ENCODE measurements at places on chromosomes 13 and 19.
A peak's percentile ranks its signal among the peaks of the same experiment; 100 is the strongest.

DNA sequence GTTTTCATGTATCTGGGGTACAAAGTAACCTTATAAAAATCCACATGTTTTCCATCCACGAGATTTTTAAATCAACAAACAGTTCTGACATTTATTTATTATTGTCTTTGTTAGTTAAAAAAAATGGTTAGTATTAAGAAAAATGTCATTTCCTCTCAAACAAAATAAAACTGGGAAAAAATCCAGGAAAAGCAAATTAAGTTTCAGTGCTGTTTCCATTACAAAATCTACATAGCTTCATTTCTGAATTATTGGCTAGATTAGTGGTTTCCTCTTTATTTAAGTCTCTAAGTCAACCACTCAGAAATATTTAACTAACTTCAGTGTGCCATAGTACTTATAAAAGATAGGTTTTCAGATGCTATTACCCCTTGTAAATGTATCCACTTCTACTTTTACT, 49.1 kb downstream of the MZT1 start:
- no peak for DNase-seq

DNA sequence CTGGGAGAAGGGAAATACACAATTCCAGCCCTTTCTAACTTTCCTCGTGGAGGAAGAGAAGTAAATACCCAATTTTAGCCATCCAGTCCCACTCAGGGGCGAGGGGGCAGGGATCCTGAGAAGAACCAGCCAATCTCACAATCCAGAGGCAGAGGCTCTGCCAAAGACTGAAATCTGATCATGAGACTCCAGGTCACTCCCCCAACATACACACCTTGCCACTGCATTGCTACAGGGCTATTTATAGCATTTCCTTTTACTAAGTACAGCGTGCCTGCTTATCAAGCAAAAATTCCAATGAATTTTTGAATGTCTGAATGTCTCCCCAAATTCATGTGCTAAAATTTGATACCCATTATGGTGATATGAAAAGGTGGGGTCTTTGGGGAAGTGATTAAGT, 1687.5 kb downstream of the EFNB2 start:
- no peak for DNase-seq

DNA sequence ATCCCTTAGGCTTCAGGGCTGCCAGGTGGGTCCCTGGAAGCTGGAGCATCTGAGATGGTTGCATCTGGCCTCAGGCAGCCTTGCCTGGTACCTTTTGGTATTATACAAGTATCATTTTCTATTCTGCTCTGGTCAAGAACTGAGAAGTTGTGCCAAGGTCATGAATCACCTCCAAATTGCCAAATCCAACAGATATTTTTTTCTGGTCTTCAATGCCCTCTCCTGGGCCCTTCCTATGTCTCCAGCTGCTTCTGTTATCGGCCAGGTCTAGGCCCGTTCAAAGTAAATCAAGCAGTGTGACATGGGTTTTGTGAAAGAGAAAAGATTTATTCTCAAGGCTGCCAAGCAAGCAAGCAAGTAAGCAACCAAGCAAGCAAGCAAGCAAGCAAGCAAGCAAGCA, 271.1 kb upstream of the MAB21L1 start:
- DNase-seq, result no peak

DNA sequence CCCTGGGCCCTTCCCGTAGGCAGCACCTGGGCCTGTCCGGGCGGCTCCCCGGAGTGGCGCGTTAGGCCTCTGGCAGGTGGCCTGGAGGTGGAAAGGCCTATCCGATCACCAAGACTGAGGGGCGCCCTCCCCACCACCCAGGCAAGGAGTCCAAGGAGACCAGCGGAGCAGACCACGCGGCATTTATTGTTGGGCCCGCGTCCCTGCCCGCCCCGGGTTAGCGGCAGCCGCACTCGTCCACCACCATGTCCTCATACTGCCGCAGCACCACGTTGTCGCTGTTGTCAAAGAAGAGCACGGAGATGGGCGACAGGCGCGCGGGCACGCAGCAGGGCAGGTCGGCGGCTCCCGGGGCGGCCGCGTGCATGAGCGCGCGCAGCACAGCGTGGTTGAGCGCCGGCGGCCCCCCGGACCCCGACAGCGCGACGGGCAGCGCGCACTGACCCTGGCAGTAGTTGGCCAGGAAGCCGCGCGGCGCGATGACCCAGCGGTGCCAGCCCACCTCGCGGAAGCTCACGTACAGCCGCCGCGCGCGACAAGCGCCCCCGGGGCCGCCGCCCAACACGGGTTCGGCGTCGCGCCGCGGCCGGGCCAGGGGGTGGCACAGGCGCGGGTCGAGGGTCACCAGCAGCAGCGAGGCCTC, 27.5 kb downstream of the CERS1 start:
- no peak for DNase-seq

GRCh38 chr13:92806215-92806614, 420.4 kb upstream of the GPC6 start:
- DNase-seq, result no peak

GRCh38 chr19:45444318-45445041, 20.8 kb upstream of the ERCC1 start:
- peak; percentile 63 for DNase-seq

- DNase-seq, result no peak
Measured at GRCh38 chr13:92590503-92590908, 636.1 kb upstream of the GPC6 start.

DNA sequence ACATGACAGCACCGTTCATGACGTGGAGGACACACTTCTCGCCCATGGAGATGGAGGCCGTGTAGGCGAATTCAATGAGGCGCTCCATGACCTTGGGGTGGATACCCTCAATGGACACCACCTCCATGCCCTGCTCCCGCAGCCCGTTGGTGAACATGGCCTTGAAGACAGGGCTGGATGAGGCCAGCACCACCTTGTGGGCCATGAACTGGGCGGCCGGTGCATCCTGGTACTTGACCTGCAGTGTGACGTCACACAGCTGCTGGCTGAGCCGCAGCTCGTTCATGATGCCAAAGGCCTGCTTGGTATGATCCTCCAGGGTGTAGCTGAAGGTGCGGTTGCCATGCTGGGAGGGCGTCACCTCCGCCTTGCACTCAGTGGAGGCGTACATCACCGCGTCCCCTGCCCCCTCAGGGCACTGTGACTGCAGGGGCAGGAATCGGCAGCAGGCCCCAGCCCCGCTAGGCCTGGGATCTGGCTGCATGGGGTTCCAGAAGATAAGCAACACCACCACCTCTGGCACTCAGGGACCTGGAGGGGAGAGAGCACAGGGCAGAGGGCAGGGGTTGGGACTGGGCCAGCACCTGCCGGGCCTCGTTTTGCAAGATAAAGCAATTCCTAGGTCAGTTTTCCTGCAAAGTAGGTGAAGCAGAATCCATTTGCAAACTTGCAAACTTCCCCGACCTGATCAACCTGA, 3.5 kb downstream of the KEAP1 start:
- DNase-seq, result no peak

DNA sequence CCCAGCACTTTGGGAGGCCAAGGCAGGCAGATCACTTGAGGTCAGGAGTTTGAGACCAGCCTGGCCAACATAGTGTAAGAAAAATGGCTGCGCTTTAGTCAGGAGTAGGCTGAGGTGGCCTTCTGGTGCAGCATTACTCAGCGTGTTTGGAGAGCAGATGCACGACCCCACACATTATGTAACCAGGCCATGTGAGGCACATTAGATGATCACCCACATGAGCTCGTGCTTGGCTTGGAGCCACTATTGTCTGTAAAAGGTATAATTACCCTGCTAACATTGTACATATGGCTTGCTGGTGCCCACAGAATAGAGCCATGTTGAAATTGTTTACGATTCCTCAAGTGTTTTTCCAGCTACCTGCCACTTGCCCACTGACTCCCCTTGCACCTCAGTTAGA, 24.0 kb upstream of the SCEL start:
- no peak for DNase-seq

GRCh38 chr13:60152114-60152513, 11.6 kb downstream of the DIAPH3 start:
- no peak for DNase-seq

GRCh38 chr13:60411983-60412382, 15.0 kb downstream of the TDRD3 start:
- no peak for DNase-seq

- no peak for DNase-seq
Measured at GRCh38 chr13:30128591-30128990, 178.8 kb downstream of the KATNAL1 start.

DNA sequence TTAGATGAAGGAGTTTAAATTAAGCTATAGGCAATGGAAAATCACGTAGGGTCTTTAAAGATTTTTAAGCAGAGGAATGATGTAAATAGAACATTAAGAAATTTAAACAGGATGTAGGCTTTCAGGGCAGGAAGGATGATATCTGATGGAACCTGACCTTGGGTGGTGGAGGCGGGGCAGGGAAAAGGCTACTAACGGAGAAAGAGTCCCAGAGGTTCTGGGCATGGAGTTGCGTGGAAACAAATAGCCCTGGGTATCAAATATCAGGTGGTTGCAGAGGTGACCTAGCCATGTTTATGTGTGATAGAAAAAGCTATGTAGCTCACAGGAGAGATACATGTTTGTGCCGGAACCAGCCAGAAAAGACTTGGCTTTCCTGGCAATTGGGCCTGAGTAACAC, 7.8 kb upstream of the CDK8 start:
- no peak for DNase-seq

DNA sequence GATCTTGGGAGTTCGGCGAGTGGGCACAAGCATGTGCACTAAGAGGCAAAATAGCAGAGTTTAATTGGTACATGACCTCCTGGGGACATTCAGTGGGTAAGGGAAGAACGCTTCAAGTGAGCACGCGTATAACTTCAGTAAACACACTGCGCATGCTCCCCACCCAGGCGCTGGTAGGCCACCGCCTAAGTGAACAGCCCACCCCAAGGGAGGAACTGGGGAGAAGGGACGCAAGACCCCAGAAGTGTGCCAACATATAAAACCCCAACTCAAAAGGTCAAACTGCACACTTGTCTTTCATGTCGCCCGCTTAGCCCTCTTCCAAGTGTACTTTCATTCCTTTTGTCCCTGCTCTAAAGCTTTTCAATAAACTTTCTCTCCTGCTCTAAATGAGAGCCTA, 10.5 kb upstream of the NTN5 start:
- DNase-seq, result no peak
